GM23248 (cell line): ENCODE measurements at places on chromosomes 1 and 21. TPM values are rescaled to one million over a fixed set of nuclear protein-coding genes. Genes with fewer than 3 reads are reported as not detected.

The GJA9 gene
- total RNA-seq: 0.11 TPM in 1 of 2 replicates, not detected in the other

The MANEAL gene
- total RNA-seq: 0.65 and 1.8 TPM in 2 replicates

The RHD gene
- total RNA-seq: 0.25 TPM in 1 of 2 replicates, not detected in the other

The HSF2BP gene
- 2.5 and 4.8 TPM in 2 replicates for total RNA-seq

DNA sequence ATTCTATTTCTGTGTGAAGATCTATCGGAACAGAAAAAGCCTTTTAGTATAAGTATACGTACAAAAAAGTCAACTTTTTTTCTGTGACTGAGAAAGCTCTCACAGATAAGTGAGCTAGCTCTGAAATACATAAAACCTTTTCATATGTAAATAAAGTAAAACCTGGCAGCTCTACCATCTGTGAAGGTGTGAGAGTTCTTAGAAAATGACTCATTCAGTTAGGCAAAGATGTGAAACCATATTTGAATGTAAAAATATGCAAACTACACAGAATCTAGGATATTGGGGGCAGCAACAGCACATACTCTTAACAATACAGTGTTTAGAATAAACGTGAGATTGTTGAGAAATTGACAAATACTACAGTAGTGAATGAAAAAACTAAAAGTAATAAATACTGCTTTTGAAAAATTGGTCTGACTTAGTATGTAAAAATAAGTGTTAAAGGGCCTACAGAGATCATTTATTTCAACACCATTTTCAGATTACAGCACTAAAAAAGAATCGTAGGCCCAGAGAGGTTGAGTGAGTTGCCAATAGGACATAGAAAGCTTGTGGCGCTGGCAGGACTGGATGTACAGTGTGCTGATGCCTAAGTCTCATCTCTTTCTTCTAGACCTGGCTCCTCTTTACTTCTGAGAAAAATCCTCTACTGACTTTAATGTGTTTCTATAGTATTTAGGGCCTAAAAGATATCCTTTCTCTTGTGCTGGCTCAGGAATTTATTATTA, 19.8 kb downstream of the ATP6V1G3 start:
- DNase-seq: no peak

GRCh38 chr1:35499652-35500176, 57.5 kb downstream of the KIAA0319L start:
- DNase-seq: no peak

- DNase-seq: no peak
Measured at GRCh38 chr1:33606272-33606671, 133.8 kb downstream of the ZSCAN20 start.

DNA sequence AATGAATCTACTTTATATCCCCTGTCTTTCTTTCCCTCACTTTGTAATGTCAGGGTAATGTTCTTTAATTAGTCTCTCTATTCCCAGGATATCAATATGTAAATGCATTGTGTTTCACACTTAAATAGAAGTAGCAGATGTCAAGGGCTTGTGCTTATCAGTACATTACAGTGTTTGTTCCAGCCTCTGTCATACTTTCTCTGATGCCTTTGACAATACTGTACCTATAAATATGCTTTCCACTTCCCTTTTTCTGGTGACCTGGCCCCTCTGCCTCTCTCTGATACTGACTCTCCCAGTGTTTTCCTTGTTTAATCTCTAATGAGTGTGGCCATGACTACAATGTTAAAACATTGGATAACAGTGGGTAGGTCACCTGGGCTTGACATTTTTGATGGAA, 862.0 kb upstream of the NEGR1 start:
- DNase-seq: no peak

GRCh38 chr1:118821801-118822200, 166.3 kb downstream of the TBX15 start:
- peak; percentile 73 for DNase-seq
